ENCODE measurements at places on chromosomes 7 and 10. TPM values are rescaled to one million over a fixed set of nuclear protein-coding genes. Genes with fewer than 3 reads are reported as not detected.
A peak's percentile ranks its signal among the peaks of the same experiment; 100 is the strongest.

DNA sequence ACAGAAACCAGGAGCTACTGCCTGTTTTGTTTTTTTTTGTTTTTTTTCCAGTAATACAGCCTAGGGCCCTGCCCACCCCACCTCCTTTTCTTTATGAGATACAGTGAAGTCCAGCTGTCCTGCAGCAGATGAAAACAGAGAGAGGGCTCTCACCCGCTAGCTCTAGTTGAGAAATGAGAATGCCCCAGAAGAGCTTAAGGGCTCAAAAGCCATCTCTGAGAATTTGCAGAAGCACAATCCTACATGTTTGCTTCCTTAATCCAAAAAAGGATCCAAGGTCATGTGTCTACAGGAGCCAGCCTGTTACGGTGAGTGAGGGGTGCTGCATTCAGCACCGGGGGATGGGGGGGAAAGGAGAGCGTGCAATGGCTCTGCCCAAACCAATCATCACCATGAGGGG is 122.7 kb downstream of the KCNMA1 start:
- DNase-seq = no peak

DNA sequence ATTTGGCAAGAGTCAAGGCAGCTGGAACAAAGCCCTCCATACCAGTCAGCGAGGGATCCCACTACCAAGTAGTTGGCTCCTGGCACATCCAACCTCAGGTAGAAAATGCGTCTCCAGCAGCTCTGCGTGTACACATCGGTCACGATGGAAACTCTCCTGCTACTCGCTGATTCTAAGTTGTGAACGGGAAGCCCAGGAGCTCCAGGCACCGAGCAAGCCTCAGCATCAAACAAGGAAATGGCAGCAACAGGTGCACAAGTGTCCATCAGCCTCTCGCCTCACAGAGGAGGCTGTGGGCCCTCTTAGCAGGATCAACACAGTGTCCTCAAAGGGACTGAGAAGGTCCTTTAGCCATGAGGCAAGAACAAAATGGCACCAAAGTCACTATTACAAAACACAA is 127.0 kb downstream of the TCERG1L start:
- DNase-seq = no peak

DNA sequence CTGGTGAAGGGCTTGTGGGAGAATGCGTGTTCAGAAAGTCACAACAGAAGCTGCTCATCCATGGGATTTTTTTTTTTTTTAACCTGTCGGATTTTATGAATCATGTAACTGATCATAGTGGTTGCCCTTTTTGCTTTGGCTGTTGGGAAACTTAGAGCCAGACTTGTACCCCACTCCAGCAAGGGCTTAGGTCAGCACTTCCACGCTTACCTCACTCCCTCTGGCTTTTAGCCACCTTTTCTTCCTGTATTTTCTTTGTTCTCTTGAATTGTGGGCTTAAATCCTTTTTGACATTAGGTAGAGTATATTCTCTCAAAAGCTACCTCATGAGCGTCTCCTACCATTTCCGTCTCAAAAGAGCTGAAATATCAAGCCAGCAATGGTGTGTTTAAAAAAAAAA is 113.6 kb upstream of the BTBD16 start:
- DNase-seq = no peak

DNA sequence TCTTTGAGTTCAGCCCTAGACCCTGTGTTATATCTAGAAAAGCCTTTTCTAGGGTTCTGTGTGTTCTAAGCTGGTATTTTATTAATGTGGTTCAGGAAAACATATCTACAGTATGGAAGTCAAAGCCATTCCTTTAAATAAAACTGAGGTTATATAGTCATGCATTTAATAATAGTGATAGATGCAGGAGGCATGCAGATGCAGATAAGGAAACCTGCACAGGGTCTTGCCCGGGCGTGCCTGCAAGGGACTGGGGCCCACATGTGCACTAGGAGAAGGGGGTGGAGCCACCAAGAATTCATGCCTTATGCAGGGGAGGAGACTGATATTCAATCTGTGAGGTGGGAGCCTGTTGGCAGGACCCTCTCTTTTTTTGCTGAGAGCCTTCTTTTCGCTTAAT is 171.5 kb downstream of the PRPF18 start:
- DNase-seq = no peak

DNA sequence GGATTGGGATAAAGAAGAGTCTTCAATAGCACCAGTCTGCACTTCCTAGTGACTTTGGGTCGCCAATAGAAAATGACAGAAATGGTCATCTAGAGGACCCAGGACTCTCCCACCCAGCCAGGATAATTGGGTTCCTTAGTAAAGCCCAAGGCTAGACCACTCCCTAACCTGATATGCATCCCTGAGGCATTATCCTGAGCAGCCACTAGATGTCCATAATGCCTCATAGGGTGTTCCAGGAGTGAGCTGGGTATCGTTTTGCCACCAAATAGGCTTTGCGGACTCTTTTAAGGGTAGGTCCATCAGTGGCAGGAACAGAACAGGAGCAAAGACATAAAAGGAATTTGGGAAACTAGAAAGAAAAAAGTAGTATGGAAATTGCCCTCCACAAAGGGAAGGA is 4.5 kb upstream of the LRRC4 start:
- no peak for DNase-seq

DNA sequence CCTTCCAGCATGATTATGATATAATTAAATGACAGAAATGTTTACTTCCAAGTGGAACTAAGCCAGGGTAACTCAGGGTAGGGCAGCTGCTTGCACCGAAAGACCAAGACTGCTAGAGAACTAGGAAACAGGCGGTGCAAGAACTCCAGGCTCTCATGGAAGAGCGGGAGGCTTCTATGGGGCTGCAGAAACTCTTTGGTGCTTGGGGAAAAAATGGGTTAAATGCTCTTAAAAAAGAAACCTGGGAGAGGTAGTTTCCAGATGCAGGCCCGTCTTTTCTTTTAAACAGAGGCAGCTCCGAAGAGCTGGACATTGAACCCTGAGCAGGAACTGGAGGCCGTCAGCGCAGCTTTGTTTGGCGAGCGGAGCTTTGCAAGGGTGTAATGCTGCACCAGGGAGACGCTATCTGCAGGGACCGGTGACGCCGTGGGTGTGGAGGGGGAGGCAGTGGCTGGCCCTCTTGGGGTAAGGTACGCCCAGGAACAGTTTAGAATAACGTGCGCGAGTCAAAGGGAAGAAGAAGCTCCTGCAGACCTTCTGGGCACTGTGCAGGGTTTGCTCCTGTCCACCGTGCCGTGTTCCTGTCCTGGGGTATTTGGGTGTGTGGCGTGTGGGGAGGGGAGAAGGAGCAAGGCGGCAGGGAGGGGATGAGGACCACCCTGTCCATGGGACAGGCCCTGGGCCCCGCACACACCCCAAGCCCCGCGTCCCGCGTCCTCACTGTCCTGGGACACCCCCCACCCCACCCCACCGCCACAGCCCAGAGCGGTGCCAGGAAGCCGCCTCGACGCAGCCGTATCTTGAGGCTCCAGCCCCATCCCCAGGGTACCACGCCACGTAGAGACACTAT is 59.0 kb downstream of the EGFR start:
- no peak for DNase-seq

GRCh38 chr10:14665865-14666857 is 108.5 kb downstream of the FAM107B start:
- DNase-seq = no peak

DNA sequence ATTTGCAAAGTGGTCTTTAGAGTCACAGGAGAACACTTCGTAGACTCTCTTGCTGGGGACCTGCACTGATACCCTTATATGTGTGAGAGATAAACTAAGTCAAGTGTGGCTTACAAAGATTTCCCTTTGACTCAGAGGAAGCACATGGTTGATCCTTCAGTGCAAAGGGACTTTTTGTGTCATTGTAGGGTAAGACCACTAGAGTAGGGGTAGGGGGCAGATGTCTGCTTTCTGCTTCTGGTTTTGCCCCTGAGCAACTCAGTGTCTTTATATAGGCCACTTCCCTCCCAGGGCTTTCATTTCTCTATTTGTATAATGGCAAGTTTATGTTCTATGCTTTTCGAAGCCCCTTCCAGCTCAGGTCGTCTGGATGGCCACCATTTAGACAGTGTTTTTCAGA is 281.7 kb downstream of the SORCS3 start:
- no peak for DNase-seq

- DNase-seq = no peak
Observed at GRCh38 chr7:2546776-2547586, 8.3 kb downstream of the BRAT1 start.

DNA sequence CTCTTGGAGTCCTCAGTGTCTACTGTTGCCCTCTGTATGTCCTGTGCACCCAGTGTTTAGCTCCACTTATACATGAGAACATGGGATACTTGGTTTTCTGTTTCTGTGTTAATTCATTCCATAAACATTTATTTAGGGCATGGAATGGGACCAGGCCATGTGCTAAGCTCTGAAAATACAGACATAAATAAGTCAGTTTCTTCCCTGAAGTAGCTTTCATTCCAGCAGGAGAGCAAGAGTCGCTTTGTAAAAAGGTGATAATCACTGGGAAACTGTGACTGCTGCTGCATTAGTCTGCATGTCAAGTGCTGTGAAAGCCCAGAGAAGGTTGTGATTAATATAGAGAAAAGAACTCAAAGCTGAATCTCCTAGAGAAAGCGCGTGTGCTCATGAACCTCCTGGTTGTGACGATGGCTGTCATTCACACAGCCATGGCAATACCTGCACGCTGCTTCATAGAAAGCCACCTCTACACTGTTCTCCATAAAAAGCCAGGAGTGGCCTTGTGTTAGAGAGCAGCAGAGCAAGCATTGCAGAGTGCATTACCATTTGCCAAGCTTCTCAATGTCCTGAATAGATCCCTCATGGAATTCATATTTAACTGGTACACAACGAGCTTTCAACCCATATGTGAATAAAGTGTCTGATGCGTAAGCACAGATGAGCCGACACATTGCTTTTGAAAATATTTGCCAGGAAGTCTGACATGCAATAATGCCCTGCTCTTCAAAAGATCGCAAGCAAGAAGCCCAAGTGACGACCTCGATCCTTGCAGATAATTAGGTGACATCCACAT is 30.6 kb upstream of the PITRM1 start:
- DNase-seq = no peak

DNA sequence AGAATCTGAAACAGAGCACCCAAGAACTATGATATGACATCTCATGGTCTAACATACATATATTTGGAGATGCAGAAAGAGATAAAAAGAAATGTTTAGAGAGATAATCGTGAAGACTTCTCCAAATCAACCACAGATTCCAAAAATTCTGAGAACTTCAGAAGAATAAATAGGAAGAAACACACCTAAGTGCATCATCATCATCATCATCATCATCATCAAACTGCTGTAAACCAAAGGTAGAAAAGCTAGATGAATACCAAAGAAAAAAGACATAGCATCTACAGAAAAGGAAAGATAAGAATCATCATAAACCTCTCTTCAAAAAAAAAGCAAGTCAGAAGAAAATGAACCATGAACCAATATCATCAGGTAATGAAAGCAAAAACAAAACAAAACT is 124.2 kb downstream of the PPP1R3A start:
- DNase-seq = no peak

Gene GATA3
- total RNA-seq = 2.9 TPM

- DNase-seq = no peak
Observed at GRCh38 chr10:5921746-5922145, 31.7 kb downstream of the FBH1 start.

- DNase-seq = no peak
Observed at GRCh38 chr7:79334841-79335240, 118.6 kb downstream of the MAGI2 start.

Gene ANXA8L1
- 0.25 TPM for total RNA-seq

- DNase-seq = peak; percentile 57
Observed at GRCh38 chr10:17851611-17852010, 42.5 kb downstream of the MRC1 start.

GRCh38 chr10:14200698-14201544 is 129.8 kb downstream of the FRMD4A start:
- peak; percentile 25 for DNase-seq

GRCh38 chr7:153413540-153414287 is 638.5 kb upstream of the DPP6 start:
- no peak for DNase-seq

GRCh38 chr10:88152728-88153133 is 289.3 kb downstream of the PTEN start:
- DNase-seq = no peak

DNA sequence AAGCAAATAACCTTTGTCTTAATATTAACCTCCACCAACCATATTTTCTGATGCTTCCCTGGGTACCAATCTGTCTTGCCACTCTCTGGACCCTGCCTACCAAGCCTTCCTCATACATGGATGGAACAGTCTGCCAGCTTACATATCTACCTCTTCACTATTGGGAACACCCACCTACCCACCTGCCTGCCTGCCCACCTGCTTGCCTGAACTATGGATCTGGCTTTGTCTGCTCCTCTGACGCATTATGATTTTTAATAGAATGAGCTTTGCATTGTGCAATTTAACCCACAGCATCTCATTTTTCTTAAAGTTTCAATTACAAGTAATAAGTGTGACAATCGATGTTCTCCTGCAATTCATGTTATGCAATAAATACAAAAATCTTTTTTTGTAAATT is 137.9 kb upstream of the LSM8 start:
- DNase-seq = no peak

- DNase-seq = no peak
Observed at GRCh38 chr7:137454246-137454724, 110.8 kb upstream of the PTN start.

DNA sequence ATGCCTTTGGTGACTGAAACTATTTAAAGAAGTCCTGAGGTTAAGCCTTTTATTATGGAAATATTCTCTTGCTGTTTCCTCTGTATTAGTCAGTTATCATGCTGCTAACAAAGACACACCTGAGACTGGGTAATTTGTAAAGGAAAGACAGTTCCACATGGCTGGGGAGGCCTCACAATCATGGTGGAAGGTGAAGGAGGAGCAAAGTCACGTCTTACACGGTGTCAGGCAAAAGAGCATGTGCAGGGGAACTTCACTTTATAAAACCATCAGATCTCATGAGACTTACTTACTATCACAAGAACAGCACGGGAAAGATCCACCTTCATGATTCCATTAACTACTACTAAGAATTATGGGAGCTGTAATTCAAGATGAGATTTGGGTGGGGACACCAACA is 121.2 kb upstream of the GPR26 start:
- DNase-seq = no peak

Gene CUBN
- 0.41 TPM for total RNA-seq

Gene PSPH
- total RNA-seq = 46.8 TPM

Gene GRM3
- total RNA-seq = 0.88 TPM

Gene ORAI2
- 25.7 TPM for total RNA-seq

DNA sequence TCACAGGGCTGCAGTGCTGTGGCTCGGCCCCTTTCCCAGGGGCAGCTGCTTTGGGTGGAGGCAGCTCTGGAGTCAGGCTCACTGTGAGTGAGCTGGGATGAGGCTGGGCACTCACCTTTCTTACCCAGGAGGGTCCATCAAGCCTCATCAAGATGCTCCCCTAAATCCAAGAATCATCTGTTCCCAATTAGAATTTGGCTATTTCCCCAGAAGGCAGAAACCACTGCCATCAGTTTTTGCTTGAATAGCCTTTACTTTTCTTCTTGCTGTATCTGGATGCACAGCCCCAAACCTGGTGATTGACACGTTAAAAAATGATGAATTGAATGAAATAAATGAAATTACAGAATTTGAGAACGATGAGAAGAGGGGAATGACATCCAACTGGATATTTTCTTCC is 74.3 kb upstream of the LYZL1 start:
- DNase-seq = no peak

Gene EBLN1
- total RNA-seq = not detected

Gene CACNB2
- total RNA-seq = 19.9 TPM

- no peak for DNase-seq
Observed at GRCh38 chr7:88217675-88218428, 2.0 kb downstream of the SRI start.
